Esophagus mucosa (tissue), 1 donor: ENCODE measurements at places on chromosomes 1 and 21. TPM values are rescaled to one million over a fixed set of nuclear protein-coding genes. Genes with fewer than 3 reads are reported as not detected.

The FAM89A gene
- total RNA-seq = 12.4 TPM

The GBP7 gene
- total RNA-seq = not detected

The TRABD2B gene
- 0.64 TPM for total RNA-seq

The TNN gene
- total RNA-seq = not detected

The SLC30A10 gene
- 0.12 TPM for total RNA-seq

The SPAG17 gene
- total RNA-seq = 18.8 TPM

The ZNF683 gene
- not detected for total RNA-seq

The MAPKAPK2 gene
- total RNA-seq = 47.3 TPM

The C1orf185 gene
- total RNA-seq = not detected

The DNAJC28 gene
- total RNA-seq = 0.52 TPM

The CA14 gene
- total RNA-seq = 0.28 TPM

The L1TD1 gene
- total RNA-seq = not detected

The ADAMTS1 gene
- total RNA-seq = 7.9 TPM

The IL24 gene
- 0.12 TPM for total RNA-seq

The PDC gene
- not detected for total RNA-seq

The TSPEAR gene
- total RNA-seq = 0.08 TPM

The PGLYRP3 gene
- 31.3 TPM for total RNA-seq

The COL16A1 gene
- 11.8 TPM for total RNA-seq

The XCL2 gene
- total RNA-seq = not detected

The OR2W3 gene
- total RNA-seq = not detected

The FNDC5 gene
- not detected for total RNA-seq

- ATAC-seq = peak; percentile 54
Observed at GRCh38 chr1:97488530-97488929, 432.3 kb downstream of the DPYD start.

GRCh38 chr21:43004926-43005325 lies 30.6 kb downstream of the PKNOX1 start:
- no peak for ATAC-seq

GRCh38 chr1:69523032-69523431 lies 44.7 kb upstream of the LRRC7 start:
- ATAC-seq = no peak

- no peak for ATAC-seq
Observed at GRCh38 chr1:105894006-105894405, 1162.5 kb upstream of the PRMT6 start.

GRCh38 chr1:214584805-214585766 lies 17.9 kb upstream of the CENPF start:
- peak; percentile 79 for ATAC-seq

GRCh38 chr1:25657121-25657882 lies 40.7 kb downstream of the MAN1C1 start:
- no peak for ATAC-seq

GRCh38 chr21:40638466-40639251 lies 208.3 kb downstream of the DSCAM start:
- ATAC-seq = no peak

DNA sequence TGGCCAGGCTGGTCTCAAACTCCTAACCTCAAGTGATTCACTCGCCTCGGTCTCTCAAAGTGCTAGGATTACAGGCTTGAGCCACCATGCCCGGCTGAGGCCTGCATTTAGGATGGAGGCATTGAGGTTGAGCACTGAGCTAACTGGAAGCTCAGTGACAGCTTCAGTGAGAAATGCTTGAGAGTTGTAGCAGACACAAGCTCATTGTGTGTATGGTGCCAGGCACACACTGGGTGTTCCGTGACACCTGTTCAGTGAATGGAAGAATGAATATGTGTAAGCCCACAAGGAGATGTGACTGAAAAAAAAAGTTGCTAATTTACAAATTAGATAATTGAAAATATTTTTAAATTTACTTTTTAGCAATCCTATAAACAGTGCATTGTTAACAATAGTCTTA lies 21.8 kb downstream of the LURAP1 start:
- no peak for ATAC-seq

- no peak for ATAC-seq
Observed at GRCh38 chr1:229882621-229883020, 184.4 kb upstream of the GALNT2 start.

GRCh38 chr1:9246841-9247785 lies 12.5 kb downstream of the H6PD start:
- no peak for ATAC-seq

DNA sequence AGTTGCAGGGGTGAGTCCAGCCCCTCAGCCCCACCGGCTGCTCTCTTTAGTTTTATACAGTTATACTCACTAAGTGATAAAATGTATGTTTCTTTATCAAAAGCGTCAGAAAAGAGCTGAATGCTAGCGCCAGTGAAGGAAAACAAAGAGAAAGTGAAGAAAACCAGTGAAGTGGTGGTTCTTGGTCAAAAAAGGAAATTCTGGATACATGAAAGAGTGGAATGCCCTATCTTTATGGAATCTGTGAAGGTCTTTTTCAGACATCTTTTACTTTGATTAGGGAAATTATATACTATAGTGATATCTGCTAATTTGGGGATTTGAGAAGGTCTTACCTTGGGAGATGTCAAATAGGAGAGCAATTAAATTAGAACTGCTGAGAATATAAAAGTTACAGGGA lies 41.3 kb downstream of the GPR3 start:
- ATAC-seq = no peak

- ATAC-seq = no peak
Observed at GRCh38 chr1:116751146-116751545, 3.1 kb upstream of the CD2 start.

DNA sequence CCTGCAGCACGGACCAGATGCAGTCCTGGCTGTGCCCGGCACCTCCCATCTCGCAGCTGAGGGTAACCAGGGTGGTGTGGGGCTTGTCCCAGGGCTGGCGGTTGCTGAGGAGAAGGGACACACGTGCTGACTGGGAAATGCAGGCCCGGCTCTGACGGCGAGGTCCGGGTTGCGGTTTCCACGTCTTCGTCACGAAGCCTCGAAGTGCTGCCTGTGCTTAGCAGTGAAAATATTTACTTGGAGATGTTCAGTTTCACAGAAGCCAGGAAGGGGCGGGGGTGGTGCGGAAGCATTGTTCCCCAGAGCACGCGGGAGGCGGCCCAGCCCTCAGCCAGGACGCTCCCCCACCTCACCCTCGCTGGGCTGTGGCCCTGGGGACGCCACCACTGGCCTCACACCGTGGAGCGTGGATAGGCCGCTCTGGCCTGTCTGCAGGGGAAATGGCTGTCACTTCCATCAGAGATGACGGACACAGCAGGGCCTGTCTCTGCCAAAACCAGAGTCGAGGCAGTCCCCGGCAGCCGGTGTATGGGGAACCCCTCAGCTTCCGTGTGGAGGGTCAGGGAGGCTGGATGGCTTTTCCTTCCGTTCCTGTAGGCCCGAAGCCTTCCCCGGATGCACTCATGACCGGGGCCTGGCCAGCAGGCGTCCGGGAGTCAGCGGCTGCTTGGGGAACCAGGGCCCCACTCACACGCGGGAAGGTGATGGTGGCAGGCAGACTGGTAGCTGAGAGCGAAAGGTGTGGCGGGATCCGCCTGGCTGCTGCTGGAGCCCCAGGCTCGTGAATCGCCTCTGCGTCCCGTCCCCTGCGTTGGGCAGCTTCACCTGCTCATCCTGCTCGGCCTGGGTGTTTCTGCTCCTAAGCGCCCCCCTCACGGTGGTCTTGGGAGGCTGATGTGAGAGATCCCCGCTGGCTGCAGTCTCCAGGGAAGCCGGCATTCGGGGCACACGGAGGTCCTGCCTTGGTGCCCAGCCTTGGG lies 14.7 kb upstream of the POFUT2 start:
- ATAC-seq = peak; percentile 43

- ATAC-seq = no peak
Observed at GRCh38 chr1:201084295-201084694, 27.9 kb downstream of the CACNA1S start.

- no peak for ATAC-seq
Observed at GRCh38 chr1:235043234-235043633, 85.4 kb downstream of the TOMM20 start.

GRCh38 chr1:43602990-43603389 lies 47.0 kb upstream of the KDM4A start:
- peak; percentile 70 for ATAC-seq

- ATAC-seq = no peak
Observed at GRCh38 chr1:111201275-111202090, 1.0 kb upstream of the DENND2D start.

- no peak for ATAC-seq
Observed at GRCh38 chr1:5747426-5748285, 244.6 kb downstream of the NPHP4 start.

GRCh38 chr1:192161976-192162375 lies 3.7 kb downstream of the RGS18 start:
- no peak for ATAC-seq

DNA sequence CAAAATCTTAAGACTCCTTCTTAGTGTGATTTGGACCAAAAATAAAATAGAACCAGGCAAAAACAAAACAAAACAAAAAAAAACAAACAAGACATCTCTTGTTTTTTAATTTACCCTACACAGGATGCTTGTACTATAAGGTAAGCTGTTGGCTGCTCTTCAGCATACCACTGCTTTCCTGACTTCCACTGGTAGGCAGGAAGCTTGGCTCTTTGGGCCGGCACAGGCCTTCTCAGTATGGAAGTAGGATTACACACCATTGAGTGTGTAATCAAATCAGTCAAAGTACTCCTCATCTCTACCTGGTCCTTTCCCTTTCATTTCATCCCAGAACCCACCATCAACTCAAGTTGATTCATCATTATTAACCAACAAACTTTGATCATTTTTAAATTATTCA lies 61.9 kb upstream of the RGS1 start:
- ATAC-seq = no peak

- ATAC-seq = no peak
Observed at GRCh38 chr1:243712941-243713340, 137.1 kb downstream of the AKT3 start.

DNA sequence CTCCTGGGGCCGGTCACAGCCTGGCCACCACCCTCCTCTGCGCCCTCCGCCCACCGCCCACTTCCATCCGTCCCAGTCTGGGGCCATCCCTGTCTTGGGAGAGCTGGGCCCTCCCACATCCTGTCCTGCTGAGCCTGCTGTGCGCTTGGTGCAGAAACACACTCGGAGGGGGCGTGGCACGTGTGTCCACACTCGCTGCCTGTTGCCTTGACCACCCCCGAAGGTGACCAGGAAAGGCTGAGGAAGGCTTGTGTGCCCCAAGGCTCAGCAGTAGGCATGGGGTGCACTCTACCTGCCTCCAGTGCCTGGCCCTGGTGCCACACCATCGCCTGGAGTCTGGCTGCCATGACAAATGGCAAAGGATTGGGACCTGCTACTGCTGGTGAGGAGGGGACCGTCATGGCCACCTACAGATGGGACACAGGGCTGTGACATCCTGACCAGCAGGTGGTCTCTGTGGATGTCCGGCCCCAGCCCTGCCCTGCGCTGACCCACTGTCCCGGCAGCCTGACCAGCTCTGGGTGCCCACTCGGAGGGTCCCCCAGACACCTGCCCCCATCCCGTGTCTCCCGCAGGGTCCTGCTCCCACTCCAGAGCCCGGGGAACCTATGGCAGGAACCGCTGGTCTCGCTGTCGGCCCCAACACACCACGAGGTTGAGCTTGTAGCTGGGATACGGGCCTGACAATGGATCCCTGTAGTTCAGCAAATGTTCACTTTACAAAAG lies 23.2 kb upstream of the PTTG1IP start:
- ATAC-seq = no peak

- peak; percentile 40 for ATAC-seq
Observed at GRCh38 chr1:111733183-111733991, 5.8 kb downstream of the INKA2 start.

DNA sequence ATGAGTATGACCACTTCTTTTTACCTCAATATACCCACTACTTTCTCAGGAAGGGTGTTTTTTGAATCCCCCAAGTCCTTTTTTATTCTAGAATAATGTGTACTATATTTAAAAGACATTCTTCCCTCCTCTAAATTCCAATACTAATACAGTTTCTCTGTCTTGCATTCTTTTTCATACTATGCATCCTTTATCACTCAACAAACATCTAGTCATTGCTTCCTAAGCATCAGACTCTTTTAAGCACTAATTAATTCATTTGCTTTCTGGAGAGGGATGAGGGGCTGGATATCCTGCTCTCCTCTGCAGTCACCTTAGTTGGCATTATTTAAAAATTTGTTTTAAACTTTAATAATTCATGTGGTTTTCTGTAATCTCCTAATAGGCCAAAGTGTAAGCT lies 838.8 kb downstream of the KCNT2 start:
- ATAC-seq = no peak

DNA sequence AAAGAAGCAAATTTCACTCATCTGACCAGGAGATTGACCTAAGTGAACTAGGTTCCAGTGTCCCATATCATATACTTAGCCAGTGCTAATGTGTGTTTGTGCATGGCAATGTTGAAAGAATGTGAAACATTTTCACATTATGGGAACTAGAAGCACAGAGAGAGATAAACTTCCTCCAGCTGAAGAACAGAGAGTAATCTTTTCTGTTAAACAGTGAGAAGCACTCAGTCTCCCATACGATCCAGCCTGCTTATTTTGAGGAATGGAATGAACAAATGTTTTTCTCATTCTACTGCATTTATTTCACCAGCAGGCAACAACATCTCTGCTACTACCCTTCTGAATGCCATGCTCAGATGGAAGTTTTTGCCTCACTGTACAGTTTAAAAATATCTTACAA lies 170.5 kb downstream of the TTLL7 start:
- no peak for ATAC-seq

DNA sequence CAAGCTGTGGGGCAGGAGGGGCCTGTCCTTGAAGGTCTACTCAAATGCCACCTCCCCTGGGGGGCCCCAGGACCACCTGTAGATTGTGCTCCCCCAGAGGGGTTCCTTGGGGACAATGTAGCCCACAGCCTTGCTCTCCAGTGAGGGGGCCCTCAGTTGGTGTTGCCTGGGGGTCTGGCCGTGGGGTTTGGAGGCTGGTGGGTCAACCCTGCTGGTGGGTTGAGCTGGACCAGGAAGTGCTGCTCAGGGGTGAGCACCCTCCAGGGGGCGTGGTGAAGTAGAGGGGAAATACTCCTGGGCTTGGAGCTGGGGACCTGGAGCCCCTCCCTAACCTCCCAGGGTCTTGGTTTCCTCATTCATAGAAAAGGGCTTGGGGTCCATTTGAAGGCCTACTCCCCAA lies 143.6 kb upstream of the WNT4 start:
- no peak for ATAC-seq

- no peak for ATAC-seq
Observed at GRCh38 chr1:109258481-109259466, 9.4 kb downstream of the CELSR2 start.

- no peak for ATAC-seq
Observed at GRCh38 chr21:27077501-27077900, 110.6 kb upstream of the ADAMTS5 start.
